Suppressor macrophage (primary cell): ENCODE measurements at places on chromosomes 6 and 20.

DNA sequence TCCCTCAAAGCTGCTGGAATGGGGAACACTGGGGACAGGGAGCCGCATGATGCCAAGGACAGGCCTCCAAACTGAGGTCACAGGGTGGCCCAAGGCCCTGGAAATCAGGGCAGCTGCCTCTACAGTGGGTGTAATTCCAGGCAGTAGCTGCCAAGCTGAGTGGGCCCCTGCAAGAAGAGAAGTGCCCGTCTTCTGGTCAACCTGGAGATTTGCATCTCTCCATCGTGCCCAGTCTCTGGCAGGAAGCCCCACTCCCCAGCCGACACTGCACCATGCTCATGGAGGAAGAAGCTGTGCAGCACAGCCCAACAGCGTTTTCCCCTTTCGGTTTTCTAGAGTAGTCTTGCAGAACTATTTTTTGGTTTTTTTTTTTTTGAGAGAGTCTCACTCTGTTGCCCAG is 2.2 kb upstream of the FAM209A start:
- DNase-seq: no peak

DNA sequence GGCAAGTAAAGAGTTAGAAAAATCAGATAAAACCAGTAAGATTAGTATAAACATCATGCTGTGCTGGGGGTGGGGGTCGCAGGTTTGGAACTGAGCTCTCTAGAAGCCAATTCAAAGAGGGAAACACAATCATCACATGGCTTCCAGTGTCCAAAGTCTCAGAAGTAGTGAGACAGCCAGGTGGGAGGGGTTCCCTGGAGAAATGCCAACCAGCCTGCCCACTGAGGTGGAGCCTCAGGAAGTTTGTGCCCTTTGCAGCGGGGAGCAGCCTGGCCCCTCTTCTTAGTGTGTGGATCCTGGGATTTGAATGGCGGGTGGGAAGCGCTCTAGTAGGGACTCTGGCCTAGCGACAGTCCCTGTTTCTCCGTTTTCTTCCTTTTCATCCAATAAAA is 21.4 kb downstream of the C6orf15 start:
- DNase-seq: no peak

GRCh38 chr20:53080969-53081871 is 109.1 kb downstream of the TSHZ2 start:
- DNase-seq: no peak

DNA sequence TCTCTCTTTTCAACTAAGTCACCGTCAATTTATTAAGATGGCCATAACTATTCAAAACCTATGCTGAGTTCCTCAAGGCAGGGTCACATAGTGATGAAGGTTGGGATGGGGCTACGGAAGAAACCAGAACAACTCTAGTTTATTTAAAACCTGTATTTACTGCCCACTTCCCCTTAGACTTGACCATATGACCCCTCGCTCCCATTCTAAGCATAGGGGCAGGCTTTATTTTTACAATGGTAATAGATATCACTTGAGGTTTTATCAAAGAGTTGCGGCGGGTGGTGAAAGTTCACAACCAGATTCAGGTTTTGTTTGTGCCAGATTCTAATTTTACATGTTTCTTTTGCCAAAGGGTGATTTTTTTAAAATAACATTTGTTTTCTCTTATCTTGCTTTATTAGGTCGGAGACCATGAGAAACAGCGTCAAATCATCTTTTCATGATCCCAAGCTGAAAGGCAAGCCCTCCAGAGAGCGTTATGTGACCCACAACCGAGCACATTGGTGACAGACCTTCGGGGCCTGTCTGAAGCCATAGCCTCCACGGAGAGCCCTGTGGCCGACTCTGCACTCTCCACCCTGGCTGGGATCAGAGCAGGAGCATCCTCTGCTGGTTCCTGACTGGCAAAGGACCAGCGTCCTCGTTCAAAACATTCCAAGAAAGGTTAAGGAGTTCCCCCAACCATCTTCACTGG is 5.5 kb downstream of the EDN1 start:
- no peak for DNase-seq

- peak; percentile 20 for DNase-seq
These were observed 44.9 kb upstream of the TMEM170B start for GRCh38 chr6:11492464-11493290.

- no peak for DNase-seq
These were observed 47.0 kb upstream of the DST start for GRCh38 chr6:56689663-56690062.

DNA sequence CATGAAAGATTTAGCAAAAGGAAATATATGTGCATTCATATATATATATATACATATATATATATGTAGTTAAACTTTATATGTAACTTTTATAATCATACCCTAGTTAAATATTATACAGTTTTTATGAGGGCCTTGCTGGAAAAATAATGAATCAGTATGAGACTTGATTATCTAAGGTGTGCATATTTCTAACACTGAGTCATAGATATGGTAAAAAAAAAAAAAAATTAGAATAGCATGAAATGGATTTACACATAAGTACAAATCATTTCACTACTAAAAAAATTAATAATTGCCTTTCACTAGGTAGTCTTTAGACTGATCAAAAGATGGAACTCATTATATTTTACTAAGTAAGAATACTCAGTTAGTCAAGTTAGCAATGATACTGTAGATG is 51.3 kb upstream of the DST start:
- DNase-seq: no peak

DNA sequence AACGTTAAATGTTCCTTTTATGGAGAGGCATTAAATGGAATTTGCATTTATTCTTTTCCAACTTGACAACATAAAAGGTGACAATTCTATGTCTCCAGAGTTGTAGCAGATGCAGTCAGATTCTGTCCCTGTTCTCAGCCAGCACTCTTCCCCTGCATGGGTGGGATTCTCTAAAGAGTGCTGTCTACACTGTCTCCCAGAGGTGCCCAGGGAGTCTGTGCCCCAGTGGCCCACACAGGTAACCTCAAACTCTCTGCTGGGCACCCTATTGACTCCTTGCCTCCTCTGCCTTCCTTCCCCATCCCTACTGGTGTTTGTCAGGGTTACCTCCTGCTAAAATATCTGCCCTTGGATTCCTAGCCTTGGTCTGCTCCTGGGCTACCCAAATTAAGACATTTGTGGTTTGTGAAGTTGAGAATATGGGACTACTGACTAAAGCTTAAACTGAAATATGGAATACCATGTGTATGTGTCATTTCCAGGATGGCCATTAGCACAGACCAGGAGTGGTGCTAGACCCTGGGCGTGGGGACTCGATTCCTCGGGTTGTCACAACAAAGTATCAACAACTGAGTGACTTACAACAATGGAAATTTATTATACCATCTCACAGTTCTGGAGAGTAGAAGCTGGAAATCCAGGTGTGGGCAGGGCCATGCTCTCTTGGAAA is 284.7 kb downstream of the CDH26 start:
- no peak for DNase-seq

- DNase-seq: no peak
These were observed 13.8 kb downstream of the TMX4 start for GRCh38 chr20:8005575-8006366.

DNA sequence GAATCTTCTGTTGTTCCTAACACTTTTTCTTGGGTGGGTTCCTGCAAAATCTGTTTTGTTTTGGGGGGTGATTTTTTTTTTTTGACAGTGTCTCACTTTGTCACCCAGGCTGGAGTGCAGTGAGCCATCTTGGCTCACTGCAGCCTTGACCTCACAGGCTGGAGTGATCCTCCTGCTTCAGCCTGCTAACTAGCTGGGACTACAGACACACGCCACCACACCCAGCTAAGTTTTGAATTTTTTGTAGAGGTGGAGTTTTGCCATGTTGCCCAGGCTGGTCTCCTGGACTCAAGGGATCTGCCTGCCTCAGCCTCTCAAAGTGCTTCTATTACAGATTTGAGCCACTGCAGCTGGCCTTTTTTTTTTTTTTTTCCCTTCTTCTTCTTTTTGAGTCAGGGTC is 60.5 kb upstream of the SNAP91 start:
- DNase-seq: no peak

DNA sequence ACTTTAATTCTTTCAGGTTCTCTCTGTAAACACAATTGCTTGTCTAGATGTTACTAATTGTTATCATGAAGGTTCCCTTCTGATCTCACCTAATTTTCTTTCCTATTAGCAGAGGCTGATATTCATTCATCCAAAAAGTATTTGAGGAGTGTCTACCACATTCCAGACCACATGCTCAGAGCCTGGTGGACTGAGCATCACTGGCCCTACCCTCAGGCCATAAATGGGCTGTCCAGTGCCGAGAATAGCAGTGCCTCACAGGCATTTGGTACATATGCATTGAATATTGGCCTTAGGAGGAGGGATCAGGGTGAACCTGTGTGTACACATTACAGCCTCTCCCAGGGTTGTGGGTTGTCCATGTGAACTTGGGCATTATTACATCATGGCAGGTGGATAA is 40.4 kb upstream of the PRELID3B start:
- no peak for DNase-seq

- DNase-seq: no peak
These were observed at the start of gene SYNDIG1 for GRCh38 chr20:24469116-24469893. Gene SYNDIG1, plus strand, starts transcription at chr20:24469629. Its CDS starts 73,469 bp downstream, at chr20:24543098.

DNA sequence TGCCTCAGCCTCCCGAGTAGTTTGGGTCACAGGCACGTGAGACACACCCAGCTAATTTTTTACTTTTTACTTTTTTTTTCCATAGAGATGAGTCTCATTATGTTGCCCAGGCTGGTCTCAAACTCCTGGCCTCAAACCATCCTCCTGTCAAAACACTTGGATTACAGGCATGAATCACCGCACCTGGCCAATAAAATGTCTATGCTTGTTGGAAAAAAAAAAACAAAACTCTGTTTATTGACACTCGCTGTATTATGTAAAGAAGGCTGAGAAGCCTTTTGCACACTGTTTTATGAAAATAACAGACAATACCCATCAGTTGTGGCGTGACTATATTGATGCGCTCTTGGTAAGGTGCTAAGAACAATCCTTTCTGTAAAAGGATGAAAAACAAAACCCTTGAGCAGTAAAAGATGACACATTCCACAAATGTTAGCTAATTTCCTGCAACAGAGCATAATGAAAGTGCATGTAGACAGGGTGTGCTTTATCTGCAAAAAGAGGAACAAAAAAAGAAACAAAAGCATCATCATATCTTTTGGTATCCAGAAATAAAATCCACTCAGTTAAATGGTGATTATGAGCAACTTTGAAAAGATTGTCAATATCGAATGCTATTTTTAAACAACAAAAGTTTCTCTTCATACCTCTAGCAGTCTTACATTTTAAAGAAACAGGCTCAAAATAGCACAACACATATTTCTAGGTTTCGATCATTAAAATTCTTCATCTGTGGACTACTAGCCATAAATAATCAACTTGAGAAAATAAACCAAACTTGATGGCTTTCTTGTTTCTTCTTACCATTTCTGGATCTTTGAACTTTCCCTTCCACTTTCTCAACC is 108.3 kb upstream of the PHACTR1 start:
- DNase-seq: peak; percentile 3

DNA sequence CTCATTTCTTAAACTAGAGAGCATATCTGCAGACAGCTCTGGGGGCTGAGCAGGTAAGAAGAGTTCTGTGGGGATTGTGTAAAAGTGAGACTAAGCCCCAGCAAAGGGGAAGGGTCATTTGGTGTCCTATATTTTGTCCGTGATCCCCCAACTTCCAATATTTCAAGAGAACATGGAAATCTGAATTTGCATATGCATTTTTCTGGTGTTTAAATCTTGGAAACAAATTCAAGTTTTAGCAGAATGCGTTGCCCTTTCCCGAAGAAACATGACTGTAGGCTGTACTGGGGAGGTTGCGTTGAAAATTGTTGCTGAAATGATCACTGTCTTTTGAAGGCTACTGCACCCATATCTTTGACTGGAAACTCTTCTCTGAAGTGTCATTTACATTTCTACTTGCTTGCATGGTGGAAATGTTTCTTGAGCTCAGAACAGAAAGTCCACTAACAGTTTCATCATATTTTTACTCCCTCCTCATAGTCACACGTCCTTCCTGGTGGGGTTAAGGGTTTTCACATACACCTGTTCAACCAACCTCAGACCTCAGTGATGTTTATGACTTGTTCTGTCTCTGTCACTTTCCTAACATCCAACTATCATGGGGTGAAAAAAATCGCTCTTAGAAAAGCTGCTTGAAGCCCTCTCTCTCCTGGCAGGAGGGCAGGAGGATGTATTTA is 140.3 kb downstream of the BCAS1 start:
- no peak for DNase-seq

GRCh38 chr20:3407040-3407770 is at the start of gene DNAAF9:
Gene DNAAF9, minus strand, starts transcription at chr20:3407669. Its CDS starts 112 bp downstream, at chr20:3407557.
- DNase-seq: peak; percentile 86

DNA sequence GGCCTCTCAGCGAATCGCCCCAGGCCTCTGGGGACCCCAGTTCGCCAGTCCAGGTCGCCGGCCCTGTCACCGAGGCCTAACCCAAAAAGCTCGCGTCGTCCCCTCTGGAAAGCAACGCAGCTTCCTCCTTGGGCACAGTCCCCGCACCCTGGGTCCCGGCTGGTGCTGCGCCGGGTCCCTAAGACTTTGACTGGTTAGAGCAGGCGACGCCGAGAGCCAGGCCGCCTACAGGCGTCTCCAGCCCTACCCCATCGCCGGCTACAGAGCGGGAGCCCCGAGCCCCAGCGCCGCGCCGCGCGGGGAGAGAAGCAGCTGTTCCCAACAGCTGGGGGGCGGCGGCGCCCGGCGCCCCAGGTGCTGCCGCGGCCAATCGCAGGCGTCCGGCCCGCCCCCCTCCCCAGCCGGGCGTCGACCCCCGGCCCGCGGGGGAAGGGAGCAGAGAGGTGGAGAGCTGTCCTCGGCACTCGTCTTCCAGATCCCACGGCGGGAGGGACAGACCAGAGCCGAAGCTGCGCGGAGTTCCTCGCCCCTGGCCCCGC is 540 bp upstream of the RBM24 start:
- peak; percentile 39 for DNase-seq

DNA sequence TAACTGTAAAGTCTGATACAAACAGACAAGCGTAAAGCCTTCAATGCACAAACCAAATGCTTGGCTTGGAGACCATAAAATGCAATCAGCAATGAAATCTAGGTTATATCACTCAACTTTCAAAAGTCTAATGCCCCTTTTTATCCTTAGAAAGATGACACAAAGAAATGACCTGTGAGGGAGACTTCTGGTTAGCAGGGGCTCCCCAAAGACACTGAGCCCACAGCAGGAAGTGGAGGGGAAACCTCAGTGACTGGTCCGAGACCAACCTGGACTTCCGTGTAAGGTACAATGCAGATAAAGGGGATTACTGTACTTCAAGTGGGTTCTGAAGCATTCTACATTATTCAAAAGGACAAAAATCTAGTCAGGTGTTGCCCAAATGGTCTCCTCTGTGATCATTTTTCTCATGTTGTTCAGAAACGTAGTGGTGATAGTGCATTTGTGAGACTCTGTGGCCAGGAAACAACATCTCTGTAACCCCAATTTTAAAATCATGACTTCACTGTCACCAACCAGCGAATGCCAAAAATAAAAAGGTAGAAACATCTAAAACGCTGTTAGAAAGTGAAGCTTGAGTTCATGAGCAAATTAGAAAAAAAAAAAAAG is 88.2 kb downstream of the HIVEP2 start:
- DNase-seq: no peak

- DNase-seq: no peak
These were observed 36.9 kb downstream of the APCDD1L start for GRCh38 chr20:58478141-58478805.
